AML-193 (cell line): ENCODE measurements at places on chromosomes 6 and 20.

DNA sequence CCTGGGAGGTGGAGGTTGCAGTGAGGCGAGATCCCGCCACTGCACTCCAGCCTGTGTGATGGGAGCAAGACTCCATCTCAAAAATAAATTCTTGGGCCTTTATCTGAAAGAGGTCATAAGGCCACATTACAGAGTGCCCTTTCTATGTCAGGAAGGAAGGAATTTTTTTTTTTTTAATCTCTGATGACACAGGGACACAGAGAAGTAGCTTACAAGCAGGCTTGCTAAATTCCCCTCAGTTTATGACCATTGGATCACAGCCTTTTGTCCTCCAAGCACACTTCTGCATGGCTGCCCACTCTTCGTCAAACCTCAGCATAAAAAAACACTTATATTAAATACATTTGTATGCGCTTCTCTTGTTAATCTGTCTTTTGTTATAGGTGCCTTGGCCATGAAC lies 7.5 kb upstream of the IFNGR1 start:
- DNase-seq, result no peak

GRCh38 chr20:44600758-44601201 lies 18.4 kb downstream of the PKIG start:
- no peak for DNase-seq

- no peak for DNase-seq
Measured at GRCh38 chr20:47126709-47127108, 229.8 kb downstream of the ZMYND8 start.

GRCh38 chr6:47207261-47207660 lies 102.4 kb downstream of the TNFRSF21 start:
- no peak for DNase-seq

- DNase-seq, result no peak
Measured at GRCh38 chr6:144405163-144405562, 120.0 kb downstream of the UTRN start.

DNA sequence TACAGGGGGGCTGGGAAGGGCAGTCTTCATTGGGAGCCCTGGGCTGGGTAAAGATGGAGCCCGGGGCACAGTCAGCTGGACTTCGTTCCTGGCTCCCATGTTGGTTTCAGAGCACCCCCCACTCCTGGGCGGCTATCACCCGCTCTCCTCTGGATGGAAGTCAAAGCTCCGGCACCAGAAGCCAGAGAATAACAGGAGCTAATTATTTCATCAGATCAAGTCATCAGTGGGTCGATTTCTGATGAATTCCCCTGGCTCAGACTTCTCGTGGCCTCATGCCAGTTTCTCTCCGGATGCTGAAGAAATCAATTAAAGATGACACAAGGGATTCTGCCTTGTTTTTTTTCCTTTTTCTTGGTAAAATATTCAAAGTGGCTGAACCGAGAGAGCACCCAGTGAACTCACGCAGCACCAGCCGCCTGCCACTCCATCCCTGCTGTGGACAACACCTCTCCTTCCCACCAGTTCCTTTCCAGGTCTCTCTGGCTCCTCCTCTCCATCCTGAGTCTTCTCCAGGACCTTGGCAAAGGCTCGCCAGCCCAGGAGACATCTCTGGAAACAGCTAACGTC lies 22.5 kb downstream of the SULF2 start:
- no peak for DNase-seq

- DNase-seq, result no peak
Measured at GRCh38 chr20:61846741-61847419, 218.8 kb downstream of the TAF4 start.

DNA sequence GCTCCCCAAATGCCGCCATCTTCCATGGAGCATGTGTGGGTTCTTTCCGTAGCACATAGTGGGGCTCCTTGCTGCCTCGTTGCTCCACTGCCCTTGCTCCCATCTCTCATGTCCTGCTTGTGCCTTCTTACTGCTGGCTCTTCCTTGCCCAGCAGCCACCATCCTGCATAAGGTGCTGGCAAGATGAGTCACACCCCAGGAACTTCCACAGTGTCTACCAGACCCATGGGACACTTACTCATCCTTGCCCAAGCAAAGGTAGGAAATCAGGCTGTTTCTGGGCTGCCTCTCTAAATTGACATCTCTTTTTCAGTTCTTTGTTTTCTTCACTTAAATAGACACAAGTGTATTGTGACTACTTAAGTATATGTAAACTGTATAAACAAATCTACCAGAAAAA lies 39.4 kb upstream of the RGS17 start:
- no peak for DNase-seq

DNA sequence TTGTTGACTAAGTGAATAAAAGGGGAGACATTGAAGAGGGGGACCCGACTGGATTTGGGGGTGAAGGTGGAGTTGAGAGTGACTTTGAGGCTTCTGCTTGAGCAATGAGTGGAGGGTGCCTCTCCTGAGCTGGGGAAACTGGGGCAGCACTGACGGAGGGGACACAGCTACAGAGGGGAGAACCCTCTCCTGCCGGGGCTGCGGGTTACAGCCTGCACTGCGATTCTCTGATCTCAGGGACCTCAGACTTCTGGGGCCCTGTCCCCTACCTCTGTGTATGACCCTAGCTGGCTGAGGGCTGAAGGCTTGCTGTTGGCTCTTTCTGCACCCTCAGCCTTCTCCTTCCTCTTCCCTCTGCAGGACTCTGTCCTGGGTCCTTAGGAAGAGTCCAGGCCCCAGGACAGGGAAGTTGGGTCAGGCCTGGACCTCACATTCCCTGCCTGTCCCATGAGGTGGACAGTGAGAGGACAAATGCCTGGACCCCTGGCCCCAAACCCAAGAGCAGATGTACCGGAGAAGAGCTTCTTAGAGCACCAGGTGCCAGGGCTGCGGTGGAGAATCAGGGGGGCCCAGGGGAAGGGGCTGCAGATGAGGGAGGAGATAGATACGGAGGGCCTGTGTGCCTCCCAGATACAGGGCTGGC lies 13.7 kb upstream of the FAM110A start:
- no peak for DNase-seq

GRCh38 chr6:5379647-5380242 lies 118.4 kb downstream of the FARS2 start:
- DNase-seq, result peak; percentile 68

DNA sequence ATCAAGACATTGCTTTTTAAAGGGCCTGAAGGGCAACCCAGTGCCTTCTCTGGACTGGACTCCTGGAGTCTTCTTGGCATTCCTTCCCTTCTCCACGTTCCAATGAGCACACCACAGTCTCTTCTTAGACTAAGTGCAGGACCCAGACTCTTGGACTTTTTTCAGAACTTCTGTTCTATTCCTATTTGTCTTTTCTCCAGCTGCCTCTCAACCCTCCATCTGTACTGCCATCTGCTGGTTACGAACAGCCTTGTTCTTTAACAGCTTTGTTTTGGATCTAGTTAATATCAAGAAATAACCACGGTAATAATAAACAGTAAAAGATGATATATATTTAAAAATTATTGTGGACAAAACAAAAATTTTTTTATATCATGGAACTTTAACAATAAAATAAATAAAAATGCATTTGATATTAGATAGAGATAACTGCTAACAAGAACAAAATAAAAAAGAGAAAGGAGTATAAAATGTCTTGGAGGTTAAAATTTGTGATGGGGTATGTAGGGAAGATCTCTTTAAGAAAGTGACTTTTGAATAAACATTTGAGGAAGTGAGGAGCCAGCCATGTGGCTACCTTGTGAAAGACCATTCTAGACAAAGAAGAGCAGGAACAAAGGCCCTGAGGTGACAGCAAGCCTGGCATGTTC lies 105.1 kb upstream of the HCRTR2 start:
- peak; percentile 36 for DNase-seq

DNA sequence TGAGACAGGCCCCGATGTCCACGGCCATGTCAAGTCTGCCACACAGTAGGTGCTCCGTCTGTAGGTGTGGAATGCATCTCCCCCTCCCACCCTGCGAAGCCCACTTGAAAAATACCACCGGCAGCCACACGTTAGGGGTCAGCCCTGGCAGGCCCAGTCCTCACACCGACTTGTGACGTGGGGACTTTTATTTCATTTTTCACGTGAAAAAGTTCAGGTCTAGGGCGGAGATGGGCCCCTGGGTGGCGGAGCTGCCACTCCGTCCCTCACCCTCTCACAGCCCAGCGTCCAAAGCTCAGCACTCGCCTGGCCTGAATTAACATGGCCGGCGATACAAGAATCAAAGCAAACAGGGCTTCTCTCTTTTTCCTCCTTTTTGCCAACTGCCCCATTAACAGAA lies 3.8 kb upstream of the TUBB1 start:
- no peak for DNase-seq

DNA sequence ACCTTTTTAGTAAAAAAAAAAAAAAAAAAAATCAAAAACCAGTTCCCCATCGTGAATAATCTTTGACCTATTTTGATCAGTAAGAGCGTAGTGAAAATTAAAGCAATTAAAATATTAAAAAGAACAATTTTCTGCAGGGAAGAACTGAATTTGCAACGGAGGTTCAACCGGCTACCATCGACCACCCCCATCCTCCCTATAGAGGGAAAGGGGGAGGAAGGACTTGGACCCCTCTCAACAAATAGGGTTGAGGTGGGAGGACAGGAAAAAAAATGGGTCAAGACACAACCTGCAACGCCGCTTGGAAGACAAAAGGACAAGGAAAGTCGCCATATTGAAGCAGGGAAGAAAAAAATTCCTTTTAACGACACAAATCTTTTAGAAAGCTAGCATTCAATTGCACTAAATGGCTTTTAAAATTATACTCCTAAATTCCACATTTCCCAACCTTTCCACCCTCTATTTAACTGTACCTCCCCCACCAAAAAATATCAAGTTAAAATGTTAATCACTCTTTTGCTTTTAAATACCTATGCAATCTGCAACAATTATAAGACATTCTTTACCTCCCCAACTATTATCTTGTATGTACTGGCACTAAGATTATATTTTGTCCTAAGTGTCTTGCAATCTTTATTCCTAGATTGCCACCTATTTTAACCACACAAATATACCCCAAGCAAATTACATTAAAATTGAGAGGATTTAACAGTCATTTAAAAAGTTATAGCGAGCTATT lies 1.7 kb downstream of the PPP1R10 start:
- DNase-seq, result peak; percentile 60

DNA sequence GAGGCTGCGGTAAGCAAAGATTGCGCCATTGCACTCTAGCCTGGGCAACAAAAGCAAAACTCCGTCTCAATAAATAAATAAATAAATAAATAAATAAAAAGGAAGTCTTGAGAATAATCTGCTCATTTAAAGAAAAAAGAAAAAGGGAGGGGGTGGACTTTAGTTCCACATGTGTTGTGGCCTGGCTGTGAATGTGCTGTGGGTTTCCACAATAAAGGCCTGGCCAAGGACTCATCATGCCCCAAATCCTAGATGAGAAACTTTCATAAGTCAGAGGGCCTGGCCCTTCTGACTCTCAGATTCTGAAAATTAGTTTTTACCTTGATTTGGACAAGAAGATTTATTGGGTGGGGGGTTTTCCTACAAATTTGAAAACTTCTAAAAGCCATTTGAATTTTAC lies 48.4 kb downstream of the RIOK1 start:
- no peak for DNase-seq

GRCh38 chr20:19652591-19653026 lies 105.4 kb upstream of the RIN2 start:
- no peak for DNase-seq

GRCh38 chr6:43451348-43451747 lies 4.0 kb downstream of the DLK2 start:
- no peak for DNase-seq

DNA sequence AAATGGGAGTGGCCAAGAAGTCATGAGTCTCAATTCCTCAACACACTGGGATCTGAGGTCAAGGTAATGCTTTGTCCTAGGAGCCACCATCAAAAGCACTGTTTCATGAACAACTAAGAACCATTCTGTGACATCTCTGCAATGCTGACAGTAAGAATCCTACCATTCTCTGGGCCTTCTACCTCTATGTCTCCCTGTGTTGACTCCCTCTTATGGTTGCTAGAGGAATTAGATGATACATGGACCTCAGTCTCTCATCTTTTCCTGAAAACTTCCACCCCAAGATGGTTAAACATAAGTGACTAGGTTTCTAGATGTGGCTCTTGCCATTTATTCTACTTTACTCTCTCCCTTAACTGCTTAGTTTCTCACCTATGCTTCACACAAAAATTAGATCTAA lies 9.1 kb downstream of the MTRF1L start:
- DNase-seq, result peak; percentile 60

DNA sequence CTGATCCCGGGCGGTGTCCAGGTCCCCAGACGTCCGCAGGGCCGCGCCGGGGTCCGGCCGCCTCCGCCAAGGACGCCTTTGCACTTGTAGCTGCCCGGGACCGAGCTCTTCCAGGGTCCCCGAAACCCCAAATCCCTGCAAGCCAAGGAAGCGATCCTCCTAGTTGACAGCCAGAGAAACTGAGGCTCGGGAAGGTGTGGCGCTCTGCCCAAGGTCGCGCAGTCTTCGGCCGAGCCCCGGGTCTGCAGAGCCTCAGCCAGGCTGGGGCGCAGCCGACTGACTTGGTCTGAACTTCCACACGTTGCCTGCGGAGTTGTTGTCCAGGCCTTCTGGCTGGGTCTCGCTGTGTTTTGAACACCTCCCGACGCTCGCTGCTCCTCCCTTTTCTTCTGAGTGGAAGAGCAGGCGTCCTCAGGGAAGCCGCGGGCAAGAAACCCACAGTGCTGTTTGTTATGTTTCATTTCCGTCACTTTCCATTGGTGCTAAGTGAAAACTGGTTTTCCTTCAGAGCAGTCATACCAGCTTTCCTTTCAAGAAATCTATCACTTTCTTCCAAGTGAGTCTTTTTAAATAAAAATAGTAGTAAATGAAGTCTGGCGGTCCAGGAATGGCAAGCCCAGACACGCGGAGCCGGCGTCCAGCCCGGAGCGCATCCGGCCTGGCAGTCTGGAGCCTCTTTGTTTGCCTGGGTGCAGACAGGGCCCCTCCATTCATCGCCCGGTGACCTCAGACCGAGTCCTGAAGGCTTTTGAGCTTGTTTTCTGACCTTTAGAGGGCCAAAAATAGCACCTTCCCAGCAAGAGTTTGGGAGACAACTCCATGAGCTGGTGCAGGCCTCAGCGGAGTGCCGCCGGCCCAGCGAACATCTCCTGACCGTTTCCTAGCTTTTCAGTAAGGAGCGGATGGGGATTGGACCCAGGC lies 698 bp downstream of the FAM210B start:
- DNase-seq, result peak; percentile 14

GRCh38 chr6:5746053-5746758 lies 260.5 kb downstream of the NRN1 start:
- DNase-seq, result no peak

DNA sequence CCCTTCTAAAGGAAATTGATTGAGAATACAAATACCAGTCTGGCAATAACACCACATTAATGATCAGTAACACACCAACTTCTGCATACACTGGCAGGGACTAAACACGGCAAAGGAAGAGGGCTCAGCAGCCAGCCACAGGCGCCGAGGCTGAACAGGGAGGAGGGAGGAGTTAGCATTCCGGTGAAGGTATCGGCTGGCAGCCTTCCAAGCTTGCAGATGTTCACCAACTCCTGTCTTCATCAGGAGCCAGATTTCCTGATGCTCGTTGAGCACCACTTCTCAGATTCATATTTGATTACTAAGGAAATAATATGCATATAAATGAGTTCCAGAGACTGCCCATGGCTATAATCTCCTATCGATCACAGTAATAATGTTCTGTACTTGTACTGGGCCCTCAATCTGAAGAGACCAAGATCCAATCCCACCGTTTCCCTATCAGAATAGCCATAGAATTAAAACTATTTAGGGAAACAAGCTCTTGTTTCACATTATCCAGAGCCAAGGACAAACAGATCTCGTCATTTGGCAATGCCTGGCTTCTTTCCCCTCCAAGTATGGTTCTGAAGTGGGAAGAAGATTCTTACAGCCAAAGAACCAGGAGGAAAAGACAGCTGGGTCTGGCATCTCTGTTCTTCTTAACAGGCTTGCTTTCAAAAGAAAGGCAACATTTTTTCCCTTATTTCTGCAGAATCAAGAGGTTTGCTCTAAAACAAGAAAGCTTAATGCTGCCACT lies 42.2 kb downstream of the GFOD1 start:
- DNase-seq, result no peak

GRCh38 chr6:46184114-46184513 lies 13.3 kb upstream of the ENPP5 start:
- DNase-seq, result no peak
